Stimulated activated CD8-positive, alpha-beta memory T cell treated with anti-CD3 and anti-CD28 coated beads, Interleukin-2, amount 100 ng/mL, for 48 hours (primary cell): ENCODE measurements at places on chromosomes 11 and 22.

GRCh38 chr11:70540196-70540595 is 141.9 kb downstream of the CTTN start:
- DNase-seq, result no peak

- no peak for DNase-seq
These were observed 38.5 kb upstream of the PPARA start for GRCh38 chr22:46111645-46112306.

DNA sequence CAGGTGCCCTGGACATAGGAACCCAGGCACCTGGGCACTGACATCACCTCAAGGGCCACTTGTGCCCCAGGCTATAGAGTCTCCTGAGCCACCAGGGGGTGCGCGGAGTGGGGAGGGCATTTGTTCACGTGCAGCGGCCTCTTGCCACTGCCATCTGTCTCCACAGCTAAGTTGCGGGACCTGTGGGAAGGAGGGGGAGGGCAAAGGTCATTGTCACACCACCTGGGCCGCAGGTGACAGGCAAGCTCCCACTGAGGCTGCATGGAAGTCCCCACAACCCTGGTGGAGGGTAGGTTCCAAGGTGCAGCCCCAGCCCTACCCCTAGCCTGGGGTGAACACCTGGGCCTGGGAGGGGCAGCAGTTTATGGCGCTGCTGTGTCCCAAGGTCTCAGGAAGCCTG is 79.5 kb downstream of the PIWIL3 start:
- DNase-seq, result no peak

- no peak for DNase-seq
These were observed 14.6 kb downstream of the MS4A18 start for GRCh38 chr11:60739114-60739513.

- DNase-seq, result no peak
These were observed 2.1 kb downstream of the EHD1 start for GRCh38 chr11:64876229-64876750.

- no peak for DNase-seq
These were observed 35.3 kb downstream of the BCR start for GRCh38 chr22:23215294-23216241.

DNA sequence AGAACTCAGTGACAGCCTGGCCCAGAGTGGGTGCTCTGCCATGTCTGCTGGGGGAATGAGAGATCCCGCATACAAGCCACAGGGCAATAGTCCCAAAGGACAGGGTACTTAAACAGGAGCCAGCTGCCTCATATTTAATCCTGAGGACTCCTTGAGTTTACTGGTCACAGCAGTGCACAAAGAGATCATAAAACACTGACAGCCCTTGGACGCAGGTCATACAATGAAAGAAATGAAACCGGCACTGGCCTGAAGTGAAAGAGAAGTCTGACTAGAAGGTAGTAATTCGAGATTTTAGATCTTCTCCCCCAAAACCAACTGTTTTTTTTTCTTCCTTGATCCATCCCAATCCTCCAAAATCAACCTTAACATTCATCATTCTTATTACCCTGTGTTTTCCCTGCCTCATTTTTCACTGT is 299.8 kb upstream of the SYN3 start:
- DNase-seq, result no peak

GRCh38 chr11:83521647-83522596 is 235.8 kb upstream of the CCDC90B start:
- no peak for DNase-seq

DNA sequence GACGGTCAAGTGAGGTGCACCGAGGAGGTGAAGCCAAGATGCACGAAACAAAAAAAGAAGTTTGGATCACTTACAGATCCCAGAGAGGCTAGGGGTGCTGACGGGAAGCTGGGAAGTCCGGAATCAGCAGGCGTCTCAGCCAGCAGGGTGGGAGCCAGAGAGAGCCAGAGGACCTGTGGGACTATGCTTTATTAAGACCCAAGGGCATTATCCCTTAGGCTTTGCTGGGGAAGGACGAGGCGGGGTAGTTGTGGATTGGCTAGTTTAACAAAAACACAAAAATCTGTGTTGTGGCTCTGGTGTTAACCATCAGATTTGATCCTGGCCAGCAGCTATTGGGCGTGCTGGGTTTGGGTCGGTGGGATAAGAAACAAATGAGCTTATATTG is 427.1 kb downstream of the DYNC2H1 start:
- no peak for DNase-seq

- no peak for DNase-seq
These were observed 52.2 kb downstream of the NUP98 start for GRCh38 chr11:3745161-3745560.

DNA sequence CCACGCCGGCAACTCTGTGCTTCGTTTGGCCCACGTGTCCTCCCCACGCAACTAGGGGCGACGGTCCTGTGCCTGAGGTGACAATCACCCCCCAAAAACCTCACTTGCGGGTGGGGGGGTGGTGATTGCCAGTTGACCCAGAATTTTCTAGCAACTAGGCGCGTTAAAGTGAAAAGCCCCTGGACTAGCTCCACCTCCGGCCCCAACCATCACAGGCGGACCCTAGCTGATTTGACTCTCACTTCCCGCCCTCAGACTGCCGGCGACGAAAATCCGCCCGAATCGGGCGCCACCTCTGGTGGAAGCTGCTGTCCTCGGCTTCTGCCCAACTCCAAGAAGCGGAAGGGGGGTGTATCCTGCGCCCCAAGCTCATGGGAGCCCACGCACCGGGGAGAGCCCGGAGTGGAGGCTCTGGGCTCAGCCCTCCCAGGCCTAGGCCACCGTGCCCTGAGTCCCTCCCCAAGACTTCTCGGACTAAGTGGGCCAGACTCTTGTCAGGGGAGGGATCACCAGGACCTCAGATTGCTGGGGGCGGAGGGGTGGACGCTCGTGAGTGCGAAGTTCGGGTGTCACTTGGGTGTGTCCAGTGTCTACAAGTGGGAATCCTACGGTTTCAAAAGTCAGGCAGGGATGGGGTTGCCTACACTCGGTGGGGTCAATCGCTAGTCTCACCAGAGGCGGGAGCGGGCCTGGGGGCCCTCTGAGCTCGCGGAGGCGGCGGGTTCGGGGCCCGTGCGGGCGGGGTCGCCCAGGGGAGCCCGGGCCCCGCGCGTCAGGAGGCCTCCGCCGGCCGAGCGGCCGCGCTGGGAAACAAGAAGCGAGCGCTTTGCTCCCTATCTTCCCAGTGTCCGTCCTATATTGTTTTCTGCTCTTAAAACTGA is 12.3 kb downstream of the PAX6 start:
- DNase-seq, result no peak

GRCh38 chr11:92346220-92346619 is 121.6 kb downstream of the FAT3 start:
- no peak for DNase-seq

- no peak for DNase-seq
These were observed 1514.8 kb downstream of the TBC1D22A start for GRCh38 chr22:48276994-48277867.

DNA sequence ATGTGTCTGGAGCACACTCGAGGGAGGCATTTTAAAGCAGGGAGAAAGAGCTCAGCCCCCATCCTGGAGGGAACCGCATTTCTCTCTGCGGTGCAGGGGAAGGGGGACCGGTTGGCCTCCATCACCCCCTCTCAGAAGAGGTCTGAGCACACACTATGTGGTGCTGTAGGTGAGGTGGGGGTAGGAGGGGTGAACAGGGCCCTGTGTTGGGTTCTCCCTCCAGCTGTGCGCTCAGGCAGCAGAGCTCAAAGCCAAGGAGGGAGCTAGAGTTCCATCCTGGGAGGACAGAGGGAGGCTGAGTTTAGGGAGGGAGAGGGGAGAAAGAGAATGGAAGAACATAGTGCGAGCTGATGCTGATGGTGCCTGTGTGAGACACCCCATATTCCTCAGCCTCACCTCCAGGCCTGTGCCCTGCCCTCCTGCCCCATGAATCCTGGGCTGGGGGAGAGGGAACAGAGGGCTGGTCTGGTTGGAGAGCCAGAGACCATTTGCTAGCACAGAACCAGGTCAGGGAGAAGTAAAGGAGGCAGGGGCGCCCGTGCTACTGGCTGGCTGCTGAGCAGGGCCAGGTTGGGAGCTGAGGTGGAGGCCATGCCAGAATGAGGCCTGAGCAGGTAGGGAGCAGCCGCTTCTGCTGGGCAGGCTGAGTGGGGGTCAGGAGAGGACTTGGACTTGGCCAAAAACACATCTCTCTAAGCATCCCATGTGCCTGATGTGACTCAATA is 43.7 kb downstream of the ALX4 start:
- no peak for DNase-seq

DNA sequence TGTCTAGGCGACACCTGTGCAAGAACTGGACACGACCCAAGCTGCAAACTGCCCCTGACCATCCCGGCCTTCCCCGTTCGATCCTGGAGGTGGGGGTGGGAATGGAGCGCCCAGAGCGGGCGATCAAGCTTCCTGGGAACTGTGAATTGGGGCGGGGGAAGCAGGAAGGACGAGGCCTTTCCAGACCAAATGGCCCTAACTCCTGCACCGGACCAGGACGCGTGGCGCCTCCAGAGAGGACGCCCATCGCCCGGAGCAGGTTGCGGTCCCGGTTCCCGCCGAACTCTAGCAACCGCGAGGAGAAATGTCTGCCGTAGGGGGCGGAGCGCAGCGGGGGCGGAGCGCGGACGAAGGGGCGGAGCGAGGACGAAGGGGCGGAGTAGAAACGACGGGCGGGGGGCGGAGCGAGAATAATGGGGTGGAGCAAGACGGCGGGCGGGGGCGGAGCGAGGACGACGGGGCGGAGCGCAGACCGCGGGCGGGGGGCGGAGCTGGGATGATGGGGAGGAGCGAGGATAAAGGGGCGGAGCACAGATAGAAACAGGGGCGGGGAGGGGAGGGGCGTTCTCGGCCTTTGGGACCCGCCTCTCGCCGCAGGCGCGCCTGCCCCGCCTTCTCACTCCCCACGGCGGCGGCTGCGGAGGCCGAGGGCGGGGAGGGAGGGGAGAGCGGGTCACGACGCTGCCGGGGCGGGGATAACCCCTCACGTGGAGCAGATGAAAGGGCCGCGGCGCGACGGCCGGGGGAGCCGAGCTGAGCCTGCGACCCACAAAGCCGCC is at the start of gene ZNRF3:
TSS of gene ZNRF3 (plus strand) at position 695 of the 779 bp plus-strand sequence. CDS start 195 bp downstream, outside the sequence.
- DNase-seq, result peak; percentile 79

- no peak for DNase-seq
These were observed 8.1 kb downstream of the TMA7B start for GRCh38 chr22:39967996-39968972.

- no peak for DNase-seq
These were observed 79.2 kb downstream of the TRMU start for GRCh38 chr22:46414704-46415103.

GRCh38 chr22:19853879-19854777 is 546 bp downstream of the GNB1L start:
- no peak for DNase-seq

- peak; percentile 68 for DNase-seq
These were observed 25.5 kb upstream of the GRK2 start for GRCh38 chr11:67240576-67241389.

DNA sequence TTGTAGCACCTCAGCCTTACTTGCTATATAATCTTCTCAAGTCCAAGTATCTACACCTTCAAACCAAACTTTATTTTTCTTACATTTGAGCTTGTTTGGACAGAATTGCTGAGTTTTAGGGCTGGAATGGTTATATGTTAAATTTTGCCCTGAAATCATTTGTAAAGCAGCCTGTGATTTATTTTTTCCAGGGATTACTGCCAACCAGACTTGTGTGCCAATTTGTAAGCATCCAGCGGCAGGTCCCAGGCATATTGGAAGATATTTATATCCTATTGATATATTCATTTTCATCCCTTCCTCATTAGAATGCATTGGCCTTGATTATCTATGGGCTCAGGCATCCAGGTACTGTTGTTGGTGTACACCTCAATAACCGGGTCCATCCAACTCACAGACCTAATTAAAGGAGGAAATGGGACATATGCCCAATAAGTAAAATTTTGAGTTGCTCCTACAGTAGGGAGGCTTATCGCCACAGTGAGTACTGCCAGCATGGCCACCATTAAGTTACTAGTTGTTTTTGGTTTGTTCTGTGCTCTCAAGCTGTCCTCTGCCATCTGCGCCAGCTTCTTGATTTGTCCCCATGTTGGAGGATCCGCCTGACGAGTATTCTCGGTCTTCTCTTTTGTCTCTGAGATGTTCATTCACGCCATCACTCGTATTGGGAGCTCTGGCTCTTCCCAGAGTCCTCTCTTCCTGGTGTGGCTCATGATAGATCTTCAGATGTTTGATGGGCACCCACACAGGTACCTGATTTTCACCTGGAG is 9.8 kb upstream of the DNAJB13 start:
- no peak for DNase-seq

- no peak for DNase-seq
These were observed at the start of gene FOLH1 for GRCh38 chr11:49208006-49208721. FOLH1 (minus strand) TSS chr11:49208602; CDS start chr11:49208409, 193 bp downstream.

DNA sequence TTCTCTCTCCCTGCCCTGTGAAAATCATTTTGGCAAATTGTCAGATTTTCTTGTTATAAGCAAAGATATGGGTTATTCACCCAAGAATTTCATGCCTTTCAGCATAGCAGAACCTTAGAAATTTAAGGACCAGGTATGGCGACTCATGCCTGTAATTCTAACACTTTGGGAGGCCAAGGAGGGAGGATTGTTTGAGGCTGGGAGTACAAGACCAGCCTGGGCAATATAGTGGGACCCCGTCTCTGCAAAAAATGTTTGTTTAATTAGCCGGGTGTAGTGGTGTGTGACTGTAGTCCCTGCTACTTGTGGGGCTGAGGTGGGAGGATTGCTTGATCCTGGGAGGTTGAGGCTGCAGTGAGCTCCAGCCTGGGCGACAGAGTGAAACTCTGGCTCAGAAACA is 27.6 kb downstream of the APLP2 start:
- DNase-seq, result no peak

- no peak for DNase-seq
These were observed 10.6 kb downstream of the SNX32 start for GRCh38 chr11:65844231-65844872.

GRCh38 chr22:17924076-17924475 is 100.3 kb downstream of the MICAL3 start:
- no peak for DNase-seq

- no peak for DNase-seq
These were observed 44.8 kb downstream of the CSNK2A3 start for GRCh38 chr11:11308249-11308648.

- no peak for DNase-seq
These were observed 34.9 kb upstream of the ACER3 start for GRCh38 chr11:76825726-76826396.

- DNase-seq, result no peak
These were observed 11.4 kb upstream of the PITPNB start for GRCh38 chr22:27930331-27931060.

DNA sequence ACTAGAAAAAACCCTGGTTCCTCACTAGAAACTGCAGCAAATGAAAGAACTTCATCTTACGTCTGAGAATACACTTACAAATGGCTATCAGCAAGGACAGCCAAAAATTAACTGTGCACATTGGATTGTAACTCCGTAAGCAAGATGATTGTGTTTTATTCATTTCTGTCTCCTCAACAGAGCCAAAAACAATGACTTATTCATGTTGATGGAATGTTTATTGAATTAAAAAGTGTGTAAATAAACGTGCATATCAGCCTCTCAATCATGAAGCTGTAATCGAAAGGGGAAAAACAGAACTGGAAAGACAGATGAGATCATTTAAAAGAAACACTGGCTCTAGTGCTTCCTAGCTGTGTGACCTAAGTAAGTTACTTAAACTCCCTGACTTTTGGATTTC is 307.5 kb upstream of the ZC3H12C start:
- no peak for DNase-seq
